Activated naive CD4-positive, alpha-beta T cell (primary cell): ENCODE measurements at places on chromosomes 7 and 10.
A peak's percentile ranks its signal among the peaks of the same experiment; 100 is the strongest.

DNA sequence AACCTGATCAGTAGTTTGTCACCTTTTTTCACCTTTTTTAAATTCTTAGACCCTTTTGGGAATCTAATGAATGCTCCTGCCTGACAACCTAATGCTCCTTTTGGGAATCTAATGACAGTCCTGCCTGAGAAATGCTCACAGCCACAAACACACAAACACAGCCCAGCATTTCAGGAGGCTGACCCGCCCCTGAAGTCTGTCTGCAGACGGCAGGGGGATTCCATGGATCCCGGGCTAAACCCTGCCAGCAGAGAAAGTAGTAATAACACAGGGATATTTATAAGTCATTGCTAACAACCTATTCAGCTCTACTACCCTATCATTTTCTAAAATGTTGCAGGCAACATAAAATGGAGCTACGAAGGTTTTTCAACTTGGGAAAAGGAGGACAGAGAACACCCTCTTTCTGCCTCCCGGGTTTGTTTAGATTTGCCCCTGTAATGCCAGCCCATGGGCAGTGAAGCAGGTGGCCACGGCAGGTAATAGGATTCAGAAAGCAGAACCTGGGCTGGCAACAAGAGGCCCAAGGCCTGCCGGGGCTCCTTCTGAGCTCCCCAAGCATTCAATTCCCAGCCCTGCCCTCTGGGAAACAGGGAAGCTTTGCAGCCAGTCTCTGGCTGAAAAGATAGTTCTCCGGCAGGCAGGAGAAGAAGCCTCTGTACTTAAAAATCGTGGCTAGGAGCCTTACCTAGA lies 65.2 kb downstream of the CREB3L2 start:
- no peak for DNase-seq

GRCh38 chr7:30647589-30648364 lies 34.5 kb downstream of the CRHR2 start:
- DNase-seq = no peak

GRCh38 chr7:148987751-148988512 lies 40.4 kb downstream of the PDIA4 start:
- no peak for DNase-seq

DNA sequence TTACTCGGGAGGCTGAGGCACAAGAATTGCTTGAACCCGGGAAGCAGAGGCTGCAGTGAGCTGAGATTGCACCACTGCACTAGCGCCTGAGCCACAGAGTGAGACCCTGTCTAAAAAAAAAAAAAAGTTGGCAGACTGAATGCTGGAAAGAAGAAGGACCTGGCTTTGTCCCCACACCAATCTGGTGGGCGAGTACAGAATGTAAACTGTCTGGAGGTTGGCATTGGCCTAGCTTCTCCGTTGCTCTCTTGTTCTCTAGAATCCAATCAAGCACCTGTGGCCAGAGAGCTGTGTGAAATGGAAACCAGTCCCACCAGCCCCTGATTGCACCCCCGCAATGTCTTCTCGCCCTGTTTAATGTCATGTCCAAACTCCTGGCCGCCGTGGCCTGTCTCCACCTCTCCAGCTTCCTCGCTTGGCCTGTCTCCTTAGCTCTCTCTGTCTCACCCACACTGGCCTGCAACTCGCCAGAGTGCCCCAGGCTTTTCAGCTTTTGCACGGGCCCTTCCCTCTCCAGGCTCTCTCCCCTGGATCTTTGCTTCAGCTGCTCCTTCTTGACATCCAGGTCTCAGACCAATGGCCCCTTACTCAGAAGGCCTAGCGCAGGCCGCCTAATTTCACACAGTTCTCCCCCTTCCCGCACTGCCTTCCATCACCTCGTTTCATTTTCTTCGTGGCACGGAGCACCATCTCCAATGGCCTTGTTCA lies 670 bp upstream of the AGK start:
- DNase-seq = no peak

- no peak for DNase-seq
Observed at GRCh38 chr10:5774987-5775620, 38.1 kb downstream of the GDI2 start.

DNA sequence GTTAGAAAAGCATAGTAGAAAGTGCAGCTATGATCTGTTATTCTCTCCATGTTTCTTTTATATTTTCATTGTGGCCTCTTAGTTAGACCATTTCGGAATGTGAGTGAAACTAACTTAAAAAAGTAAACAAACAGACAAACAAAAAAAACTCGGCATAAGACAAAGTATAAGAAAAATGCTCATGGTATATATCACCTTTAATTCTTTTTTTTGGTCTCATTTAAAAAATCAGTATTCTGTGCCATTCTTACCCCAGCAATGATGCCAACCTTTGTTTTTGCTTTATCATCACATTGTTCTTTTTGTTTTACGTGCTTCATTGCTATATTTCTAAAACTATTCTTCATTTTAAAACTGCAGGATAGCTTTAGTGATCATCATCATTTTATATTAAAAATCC lies 2.8 kb upstream of the TMEM229A start:
- no peak for DNase-seq

DNA sequence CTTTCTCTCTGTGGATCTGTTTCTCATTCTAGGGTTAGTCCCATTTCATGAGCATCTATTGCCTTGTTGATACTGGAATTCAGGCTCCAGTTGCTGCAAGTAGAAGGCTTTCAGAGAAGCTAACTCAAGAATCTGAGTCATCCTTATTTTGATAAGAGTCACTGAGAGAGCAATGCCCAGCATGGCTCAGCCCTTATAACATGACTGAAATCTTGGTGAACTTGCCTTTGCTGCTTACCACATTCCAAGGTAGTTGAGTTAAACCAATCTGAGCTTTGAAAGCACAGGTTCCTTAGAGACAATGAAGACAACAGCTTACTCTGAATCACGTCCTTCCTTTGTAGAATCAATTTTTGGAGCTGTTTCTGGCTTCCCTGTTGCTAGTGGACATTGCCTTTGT lies 53.6 kb upstream of the CHCHD3 start:
- DNase-seq = no peak

GRCh38 chr7:29342761-29343160 lies 148.2 kb downstream of the CHN2 start:
- DNase-seq = no peak

GRCh38 chr10:79203014-79203644 lies 134.4 kb downstream of the ZMIZ1 start:
- DNase-seq = no peak

DNA sequence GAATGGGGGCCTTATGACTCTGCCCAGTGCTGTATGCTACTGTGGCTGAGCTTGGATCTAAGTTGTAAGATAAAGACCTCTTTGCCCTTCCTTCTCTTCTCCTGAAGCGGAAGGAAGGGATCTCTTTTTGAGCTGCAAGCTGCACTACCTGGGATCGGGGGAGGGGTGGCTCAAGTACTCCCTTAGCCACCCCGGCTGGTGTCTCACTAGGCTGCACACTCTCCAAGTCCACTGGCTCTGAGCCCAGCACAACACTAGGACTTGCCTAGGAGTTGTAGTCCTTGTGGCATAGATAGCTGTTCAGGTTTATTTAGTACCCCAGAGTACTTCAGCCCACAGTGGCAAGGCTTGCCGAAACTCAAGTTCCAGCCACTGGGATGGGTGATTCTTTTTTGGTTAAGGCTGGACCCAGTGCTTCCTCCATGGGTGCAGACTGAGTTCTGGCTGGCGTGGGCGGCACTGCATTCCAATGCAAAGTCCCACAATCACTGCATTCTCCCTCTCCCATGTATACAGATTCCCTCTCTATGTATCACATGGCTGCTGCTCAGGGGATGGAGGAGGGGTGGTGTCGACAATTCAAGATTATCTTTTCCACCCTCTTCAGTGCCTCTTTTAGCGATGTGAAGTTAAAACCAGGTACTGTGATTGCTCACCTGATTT lies 76.2 kb upstream of the SLC25A13 start:
- no peak for DNase-seq

DNA sequence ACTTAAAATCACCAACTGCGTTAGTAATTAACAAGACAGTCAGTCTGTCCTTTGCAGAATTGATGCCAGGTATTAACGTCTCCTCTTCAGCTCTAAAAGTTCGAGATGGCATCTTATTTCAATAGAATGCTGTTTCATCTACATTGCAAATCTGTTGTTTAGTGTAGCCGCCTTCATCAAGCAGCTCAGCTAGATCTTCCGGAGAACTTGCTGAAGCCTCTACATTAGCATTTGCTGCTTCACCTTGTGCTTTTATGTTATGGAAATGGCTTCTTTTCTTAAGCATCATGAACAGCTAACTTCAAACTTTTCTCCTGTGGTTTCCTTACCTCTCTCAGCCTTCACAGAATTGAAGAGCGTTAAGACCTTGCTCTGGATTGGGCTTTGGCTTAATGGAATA lies 95.5 kb upstream of the FAM20C start:
- DNase-seq = no peak

- no peak for DNase-seq
Observed at GRCh38 chr7:19373334-19373733, 228.1 kb upstream of the FERD3L start.

DNA sequence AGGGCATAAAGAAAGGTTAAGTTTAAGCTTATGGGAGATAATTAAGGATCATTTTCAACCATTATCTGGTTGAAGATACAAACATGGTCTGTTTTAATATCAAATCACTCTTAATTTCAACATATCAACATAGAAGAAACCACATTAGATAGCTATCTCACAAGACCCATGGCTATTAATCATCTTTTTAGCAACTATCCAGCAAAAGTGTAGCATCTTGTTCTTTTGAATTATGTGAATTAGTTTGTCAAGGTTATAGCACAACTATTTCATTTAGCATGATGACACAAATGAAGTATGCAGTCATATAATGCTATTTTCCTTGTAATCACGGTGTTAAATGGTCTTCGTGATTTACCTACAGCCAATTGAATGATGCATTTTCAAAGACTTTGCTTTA lies 58.9 kb upstream of the PPP1R9A start:
- no peak for DNase-seq

DNA sequence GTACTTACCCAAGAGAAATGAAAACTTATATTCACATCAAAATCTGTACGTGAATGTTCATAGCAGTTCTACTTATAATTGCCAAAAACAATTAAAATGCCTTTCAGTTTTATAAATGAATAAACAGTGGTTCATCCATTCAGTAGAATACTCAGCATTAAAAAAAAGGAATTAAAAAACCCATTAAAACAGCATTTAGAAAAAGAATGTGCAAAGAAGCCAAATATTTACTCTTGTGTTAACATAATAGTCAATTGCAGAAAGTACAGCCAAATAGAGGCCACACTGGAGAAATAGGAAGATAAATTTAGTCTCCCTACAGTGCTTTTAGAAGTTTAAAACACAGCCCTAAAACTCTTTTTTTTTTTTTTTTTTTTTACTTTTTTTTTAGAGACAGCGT lies 54.6 kb downstream of the MYO3A start:
- DNase-seq = no peak

DNA sequence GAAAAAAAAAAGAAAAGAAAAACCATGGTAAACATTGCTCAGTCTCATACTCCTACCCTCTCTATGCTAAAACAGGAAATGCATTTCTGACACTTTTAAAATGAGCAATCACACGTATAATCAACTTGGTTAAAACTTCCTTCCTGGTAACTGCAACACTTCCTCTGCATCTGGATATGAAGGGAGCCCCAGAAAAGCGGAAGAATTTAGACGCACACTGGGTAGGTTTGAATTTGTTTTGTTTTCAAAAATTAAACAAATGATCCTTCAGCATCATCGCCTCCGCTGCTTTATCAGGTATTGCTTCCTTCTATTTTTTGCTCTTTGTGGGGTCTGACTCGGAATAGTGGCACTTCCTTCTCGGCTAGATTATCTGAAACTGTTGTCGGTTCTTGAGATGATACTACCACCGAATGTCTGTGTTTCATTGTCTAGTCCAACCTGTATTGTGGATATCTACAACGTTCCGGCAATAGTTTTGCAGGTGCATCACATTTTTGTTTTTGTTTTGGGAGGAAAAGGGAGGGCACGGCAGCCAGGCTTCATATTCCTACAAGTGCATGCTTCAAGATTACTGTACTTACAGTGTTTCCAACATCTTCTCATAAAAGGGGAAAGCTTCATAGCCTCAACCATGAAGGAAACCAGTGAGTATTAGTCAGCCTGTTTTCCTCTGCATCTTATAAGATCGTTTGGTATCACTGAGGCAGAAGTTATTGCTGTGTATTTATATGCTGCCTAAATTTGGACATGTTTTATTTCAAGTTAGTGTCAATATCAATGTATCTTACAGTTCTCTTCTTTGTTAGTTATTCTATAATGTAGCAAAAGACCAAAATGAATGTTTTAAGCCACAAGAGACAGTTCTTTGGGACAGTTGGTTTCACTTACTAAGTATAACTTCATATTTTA lies at the start of gene PIK3CG:
PIK3CG (plus strand) TSS at position 153 of the 912 bp plus-strand sequence. CDS start 2,280 bp downstream, outside the sequence.
- no peak for DNase-seq

GRCh38 chr7:127123220-127123619 lies 129.5 kb downstream of the GRM8 start:
- no peak for DNase-seq

GRCh38 chr7:5653661-5654060 lies 127.8 kb downstream of the RNF216 start:
- DNase-seq = no peak

DNA sequence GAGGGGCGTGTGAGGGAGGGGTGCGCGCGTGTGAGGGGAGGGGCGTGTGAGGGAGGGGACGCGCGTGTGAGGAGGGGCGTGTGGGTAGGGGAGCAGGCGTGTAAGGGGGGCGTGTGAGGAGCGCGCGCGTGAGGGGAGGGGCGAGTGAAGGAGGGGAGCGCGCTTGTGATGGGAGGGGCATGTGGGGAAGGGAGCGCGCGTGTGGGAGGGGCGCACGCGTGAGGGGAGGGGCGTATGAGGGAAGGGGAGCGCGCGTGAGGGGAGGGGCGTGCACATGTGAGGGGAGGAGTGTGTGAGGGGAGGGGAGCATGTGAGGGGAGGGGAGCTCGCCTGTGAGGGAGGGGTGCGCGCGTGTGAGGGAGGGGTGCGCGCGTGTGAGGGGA lies 19.1 kb downstream of the MXI1 start:
- DNase-seq = peak; percentile 83

- DNase-seq = no peak
Observed at GRCh38 chr7:821688-822087, 10.6 kb upstream of the SUN1 start.

GRCh38 chr7:154342971-154343633 lies 290.9 kb downstream of the DPP6 start:
- DNase-seq = no peak

GRCh38 chr7:44220046-44220357 lies 19.2 kb downstream of the YKT6 start:
- no peak for DNase-seq

DNA sequence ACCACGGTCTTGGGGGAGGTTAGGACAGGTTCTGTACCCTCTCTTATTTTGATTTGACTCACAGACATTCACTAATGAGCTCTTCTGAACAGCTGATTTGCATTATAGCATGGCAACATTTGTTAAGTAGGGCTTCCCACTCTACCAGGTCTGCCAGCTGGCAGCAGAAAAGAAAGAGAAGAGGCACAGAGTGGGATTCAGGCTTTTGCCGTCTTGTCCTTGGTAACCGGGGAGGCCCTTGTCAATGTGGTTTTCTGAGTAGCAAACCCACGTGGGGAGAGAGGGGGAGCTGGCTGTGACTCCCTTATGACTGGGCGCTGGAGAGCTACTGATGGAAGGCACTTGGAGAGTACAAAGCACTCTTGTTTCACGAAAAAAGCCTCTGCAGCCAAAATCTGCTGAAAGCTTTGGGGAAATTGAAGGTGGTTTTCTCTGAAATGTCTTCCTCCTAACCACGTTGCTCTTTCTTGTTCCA lies 355.3 kb upstream of the GALNT17 start:
- no peak for DNase-seq

- no peak for DNase-seq
Observed at GRCh38 chr10:12499076-12499986, 150.0 kb downstream of the CAMK1D start.

GRCh38 chr7:22675421-22675820 lies 51.6 kb upstream of the IL6 start:
- no peak for DNase-seq

GRCh38 chr10:49289480-49289879 lies 9.5 kb upstream of the C10orf71 start:
- DNase-seq = no peak

GRCh38 chr10:59805014-59805413 lies 51.8 kb upstream of the MRLN start:
- DNase-seq = no peak
